ENCODE measurements at places on chromosomes 12 and 14.

DNA sequence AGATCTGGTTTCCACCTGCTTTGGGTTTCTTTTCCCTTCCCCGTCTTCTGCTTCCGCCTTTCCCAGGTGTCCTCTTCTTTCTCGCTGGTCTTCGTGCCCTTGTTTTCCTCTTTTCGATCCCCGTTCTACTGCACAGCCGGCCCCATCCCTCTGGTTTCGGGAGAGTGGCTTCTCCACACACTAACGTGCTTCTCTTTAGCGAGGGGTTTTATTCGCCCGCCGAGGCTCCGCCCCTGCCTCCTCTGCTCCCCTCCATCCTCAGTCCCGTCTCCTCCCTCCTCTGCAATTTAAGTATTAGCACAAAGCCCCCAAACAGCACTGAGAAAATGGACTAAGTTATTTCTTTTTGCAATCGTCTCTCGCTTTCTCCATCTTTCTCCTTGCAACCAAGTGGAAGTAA lies at the start of gene SLC7A8:
SLC7A8 (minus strand) TSS at position 182 of the 400 bp plus-strand sequence. CDS start 746 bp downstream, outside the sequence.
- DNase-seq, result peak; percentile 83

GRCh38 chr14:105283028-105283427 lies 17.8 kb downstream of the BRF1 start:
- DNase-seq, result no peak

DNA sequence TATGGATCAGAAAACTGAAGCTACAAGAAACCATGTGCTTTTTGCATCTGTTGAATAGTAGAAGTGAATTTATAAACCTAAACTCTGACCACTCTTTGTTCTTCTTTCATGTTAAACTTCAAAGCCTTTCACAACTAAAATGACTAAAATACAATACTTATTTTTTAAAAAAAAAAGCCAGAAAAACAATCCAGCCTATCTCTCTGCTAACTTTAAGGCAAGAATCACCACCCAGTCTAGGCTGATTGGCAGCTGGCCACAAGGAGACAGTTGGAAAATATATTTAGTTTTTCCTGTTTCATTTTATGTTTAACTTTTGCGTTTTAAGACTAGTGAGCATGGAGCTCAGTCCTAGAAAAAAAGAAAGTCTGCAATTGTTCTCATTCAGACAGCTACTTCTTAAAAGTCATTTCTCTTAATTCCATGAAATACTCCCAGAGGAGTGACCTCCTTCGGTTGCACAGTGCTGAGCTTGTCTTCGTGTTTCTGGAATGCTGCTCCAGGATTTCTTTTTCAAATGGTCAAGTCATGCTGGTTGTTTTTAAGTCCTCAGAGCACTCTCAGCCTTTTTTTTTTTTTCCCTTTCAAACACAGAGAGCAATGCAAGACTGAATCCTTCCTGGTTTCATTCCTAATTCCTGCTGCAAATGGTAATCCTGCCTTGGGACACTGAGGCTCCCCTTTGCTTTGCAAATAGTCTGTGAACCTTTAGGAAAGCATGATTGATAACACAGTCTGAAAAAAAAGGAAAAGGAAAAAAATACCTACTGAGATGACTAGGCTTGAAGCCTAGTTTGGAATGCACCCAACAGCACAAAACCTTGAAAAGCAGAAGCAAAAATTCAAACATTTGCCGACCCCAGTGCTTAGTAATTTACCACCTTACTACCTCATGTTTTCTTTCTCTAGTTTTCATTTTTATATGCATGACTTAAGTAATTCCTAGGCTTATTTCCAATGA lies 233.3 kb upstream of the DAAM1 start:
- DNase-seq, result no peak

DNA sequence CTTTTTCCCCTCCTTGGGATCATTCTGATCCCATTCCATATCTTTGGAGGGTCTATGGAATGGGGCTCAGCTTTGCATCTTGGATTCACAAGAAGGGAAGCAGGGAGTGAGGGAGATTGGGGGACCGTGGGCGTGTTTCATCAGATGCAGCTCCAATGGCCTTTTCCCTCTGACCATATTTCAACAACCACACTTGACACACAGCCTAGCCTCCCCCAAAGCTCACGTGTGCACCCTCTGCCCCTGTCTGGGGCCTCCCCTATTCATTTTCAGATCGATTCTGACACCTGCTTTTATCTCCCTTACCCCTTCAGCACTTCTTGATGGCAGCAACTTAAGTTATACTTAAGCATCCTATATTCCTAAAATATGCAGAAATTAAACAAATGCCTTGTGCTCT lies 126.6 kb downstream of the CHST11 start:
- DNase-seq, result no peak

DNA sequence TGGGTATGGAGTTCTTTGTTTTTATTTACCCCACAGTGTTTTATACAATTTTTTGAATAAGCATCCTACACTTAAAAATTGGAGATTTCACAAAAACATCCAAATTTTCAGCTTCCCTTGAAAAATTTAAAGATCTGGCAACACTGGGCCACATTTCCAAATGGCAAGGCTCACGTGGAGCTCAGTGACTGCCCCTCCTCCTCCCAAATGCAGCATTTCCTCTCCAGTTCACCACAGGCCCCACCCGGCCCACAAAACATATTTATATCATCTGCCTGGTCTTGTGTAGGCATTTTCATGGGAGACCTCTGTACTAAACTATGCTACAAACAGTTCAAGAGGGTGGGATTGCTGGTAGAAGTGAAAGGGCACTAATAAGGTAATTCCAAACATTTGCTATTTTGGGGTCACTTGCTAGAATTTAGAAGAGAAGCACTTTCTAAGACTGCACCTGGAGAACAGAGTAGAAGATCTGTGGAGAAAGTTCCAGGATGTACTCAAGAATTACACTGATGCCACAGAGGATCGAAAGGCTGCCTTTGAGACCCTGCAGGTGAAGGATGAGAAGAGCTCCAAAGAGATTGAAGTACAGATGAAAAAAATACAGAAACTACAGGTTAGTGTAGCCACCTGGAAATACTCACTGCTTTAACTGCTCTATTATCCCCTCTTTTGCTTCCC lies 7.3 kb downstream of the FKBP11 start:
- DNase-seq, result no peak

GRCh38 chr12:120614848-120615247 lies 25.6 kb upstream of the CABP1 start:
- DNase-seq, result no peak

GRCh38 chr12:122819209-122819785 lies 16.0 kb upstream of the HIP1R start:
- peak; percentile 43 for DNase-seq

GRCh38 chr12:5554711-5555110 lies 122.8 kb downstream of the NTF3 start:
- no peak for DNase-seq

GRCh38 chr14:104346608-104347007 lies 208.2 kb downstream of the KIF26A start:
- no peak for DNase-seq

GRCh38 chr14:102316338-102316742 lies 3.2 kb upstream of the ZNF839 start:
- no peak for DNase-seq

DNA sequence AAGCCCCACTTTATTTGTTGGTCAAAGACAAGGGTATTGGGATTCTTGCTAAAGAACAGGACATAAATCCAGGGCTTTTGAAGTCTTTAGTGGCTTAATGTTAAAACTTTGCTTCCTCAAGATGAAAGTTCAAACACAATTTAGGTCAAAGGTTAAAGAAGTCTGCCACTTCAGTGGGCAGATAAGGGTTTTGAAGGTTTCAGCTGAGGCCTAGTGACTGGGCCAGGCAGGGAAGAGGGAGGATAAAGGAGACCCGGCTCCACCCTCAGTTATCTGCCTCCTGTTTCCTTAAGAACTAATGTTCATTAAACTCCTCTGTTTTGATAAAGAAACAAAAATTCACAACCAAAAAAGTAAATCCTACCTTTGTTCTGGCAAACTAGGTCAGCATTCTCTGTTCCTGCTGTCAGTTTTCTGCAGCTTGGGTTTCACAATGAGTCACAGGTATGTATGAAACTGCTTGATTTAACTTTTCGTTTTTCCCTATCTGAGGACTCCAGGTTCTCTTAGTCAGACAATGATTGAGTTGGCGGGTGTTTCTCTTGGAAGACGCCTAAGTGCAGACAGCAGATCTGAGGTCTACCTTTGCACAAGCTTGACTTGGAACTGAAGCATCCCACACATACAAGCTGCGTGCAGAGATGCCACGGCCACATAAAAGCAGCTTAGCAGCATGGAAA lies 208.3 kb downstream of the EXOC5 start:
- DNase-seq, result peak; percentile 60

DNA sequence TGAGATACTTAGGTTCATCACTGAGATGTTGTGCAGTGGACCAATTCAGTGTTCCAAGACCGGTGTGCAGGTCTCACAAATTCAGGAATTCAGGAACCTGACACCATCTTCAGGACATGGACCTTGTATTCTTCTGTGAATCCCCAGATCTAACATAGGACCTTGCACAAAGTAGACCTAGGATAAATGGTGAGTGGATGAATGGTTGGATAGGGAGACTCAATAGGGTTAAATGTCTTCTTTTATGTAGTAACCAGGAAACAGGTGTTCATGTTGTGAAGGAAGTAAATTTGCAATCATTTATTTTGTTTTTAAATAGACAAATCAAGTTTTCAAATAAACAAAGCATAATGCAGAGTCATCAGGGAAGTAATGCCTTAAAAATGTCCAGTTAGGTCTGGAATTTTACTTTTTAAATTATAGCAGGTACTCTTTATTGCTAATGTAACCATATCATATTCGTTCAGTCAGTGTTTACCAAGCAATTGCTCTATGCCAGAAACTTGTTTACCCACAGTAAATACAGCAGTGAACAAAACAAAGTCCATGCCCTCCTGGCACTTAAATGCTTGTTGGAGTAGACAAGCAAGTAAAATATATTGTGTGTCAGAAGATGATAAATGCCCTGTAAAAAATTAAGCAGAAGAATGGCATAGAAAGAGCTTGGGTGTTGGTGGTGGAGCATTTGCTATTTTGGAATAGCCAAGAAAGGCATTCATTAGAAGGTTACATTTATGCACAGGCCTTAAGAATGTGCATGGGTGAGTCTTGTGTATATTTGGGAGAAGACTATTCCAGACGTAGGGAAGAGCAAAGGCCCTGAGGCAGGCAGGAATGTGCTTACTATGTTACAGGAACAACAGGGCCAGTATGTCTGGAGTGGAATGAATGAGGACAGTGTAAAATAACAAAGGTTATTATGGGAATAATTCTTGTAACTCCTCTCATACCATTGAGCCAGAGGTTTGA lies 26.3 kb downstream of the RXYLT1 start:
- no peak for DNase-seq

DNA sequence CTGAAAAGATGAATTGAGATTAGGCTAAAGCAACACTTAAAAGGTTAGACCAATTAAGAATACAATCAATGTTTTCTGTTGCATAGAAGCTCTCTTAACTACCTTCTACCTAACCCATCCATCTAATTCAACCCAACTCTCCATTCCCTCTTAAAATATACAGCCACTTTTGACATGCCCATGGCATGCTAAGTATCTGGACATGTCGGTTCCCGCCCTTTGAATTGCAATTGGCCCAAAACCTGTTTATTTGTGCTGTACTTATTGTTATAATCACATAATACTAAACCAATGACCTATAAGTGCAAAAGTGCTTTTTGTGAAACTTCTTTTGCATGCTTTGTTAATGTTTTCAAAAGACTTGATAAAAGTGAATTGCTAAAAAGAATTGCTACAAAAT lies 37.6 kb upstream of the APPL2 start:
- no peak for DNase-seq

DNA sequence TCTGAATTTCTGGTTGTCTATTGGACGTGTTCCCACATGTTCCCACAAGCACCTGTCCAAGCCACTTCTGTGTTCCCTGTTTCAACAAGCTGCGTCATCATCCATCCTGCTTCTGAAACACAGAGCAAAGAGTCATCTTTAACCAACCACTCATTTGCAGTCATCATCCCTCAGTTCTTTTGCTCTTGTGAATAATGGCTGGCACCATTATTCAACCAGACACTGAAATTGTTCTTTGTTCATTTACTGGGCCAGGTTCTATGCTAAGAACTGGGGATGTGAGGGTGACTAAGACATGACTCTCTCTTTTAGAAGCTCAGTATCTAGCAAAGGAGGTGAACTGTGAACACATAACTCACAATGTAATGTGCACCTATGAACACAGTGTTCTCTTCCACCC lies 40.7 kb upstream of the ANO4 start:
- no peak for DNase-seq

DNA sequence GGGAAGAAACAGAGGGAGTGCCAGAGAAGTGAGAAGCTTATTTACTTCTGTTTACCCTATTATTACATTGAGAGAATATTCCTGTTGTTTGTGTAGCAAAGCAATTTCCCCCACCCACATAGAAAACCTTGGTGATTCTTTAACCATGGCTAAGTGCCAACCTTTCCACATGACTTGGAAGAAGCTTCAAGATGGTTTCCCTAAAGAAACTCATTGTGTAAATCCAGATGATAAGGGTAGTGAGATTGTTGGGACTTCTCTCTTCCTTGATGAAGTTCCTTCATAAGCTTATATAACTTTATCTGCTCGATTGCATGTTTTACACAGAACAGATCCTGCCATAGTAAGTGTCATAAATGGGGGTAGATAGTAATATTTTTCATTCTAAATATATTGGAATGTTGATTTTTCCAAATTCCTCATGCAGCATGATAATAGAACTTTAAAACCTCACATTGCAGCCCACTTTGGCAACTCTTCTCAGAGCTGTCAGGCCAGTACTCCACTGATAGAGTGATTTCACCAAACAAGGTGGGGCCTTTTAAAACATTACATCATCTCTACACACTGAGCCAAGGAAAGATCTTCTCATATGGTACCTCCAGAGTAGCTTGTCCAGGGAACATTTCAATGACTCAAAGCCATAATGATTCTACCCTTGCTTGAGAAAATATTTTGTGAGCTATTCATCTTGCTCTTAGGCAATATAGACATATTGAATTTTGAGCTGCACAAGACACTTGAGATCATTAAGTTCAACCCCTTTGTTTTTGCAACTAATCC lies 47.8 kb upstream of the KIF21A start:
- DNase-seq, result no peak

- DNase-seq, result no peak
Observed at GRCh38 chr12:99948370-99948769, 36.4 kb downstream of the ANKS1B start.

DNA sequence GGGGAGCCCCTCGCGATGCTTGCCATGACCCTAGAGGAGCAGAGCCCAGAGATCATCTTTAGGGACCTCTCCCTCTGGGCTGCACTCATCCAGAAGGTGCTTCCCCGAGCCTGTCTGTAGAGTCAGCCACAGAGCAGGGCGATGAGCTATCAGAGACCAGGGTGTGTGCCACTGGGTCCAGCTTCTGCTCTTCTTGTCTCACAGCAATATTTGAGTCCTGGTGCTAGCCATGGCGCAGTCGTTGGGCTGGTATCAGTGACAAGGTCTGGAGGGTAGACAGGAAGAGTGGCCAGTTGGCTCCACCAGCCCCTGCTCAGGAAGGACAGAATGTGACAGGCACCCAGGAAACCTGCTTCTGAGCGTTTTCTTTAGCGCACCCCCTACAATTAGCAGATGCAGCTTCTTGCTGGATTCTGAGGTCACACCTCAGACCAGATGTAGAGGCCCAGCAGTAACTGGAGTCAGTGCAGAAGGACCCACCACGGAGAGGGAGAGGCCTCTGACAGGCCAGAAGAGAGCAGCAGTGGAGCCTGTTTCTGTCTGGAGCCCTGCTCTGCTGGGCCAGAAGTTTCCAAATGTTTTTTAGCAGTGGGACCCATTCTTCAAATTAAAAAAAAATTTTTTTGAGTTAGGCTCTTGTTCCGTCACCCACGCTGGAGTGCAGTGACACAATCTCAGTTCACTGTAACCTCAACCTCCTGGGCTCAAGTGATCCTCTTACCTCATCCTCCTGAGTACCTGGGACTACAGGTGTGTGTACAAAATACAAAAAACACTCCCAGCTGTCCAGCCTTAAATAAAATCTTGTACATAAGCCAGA lies 23.7 kb downstream of the ANKRD9 start:
- no peak for DNase-seq

All from dorsolateral prefrontal cortex (tissue), 122 donors.